ENCODE measurements at places on chromosomes 2 and 18.

GRCh38 chr2:68377137-68377780 lies 12.2 kb downstream of the PLEK start:
- DNase-seq = no peak

DNA sequence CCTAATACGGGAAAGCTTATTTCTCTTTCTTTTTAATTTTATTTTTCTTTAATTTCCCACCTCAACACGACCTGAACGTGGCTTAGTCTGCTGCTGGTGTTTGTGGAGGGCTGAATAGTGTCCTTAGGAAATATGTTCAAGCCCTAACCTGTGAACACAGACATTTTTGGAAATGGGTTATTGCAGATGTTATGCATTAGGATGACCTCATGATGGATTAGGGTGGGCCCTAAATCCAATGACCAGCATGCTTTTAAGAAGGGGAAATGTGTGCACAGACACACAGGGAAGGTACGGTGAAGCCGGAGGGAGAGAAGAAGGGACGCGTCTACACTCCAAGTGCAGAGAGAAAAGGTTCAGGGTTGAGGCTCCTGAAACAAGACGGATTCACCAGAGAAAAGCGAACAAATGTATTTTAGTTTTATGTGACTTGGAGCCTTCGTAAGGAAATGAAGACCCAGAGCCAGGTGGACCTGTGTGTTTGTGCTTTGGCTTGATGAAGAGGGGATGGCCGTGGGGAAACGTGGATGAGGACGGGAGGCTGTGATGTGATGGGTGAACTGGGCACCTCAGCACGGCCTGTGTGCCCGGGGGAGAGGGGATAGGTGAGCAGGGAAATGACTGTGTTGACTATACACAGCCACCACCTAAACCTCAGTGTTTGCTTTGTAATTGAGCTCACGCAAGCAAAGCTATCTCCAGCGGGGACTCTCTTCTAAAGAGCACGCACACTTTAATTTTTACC lies 37.5 kb downstream of the RTP5 start:
- DNase-seq = no peak

GRCh38 chr2:79789811-79790210 lies 277.0 kb downstream of the CTNNA2 start:
- DNase-seq = no peak

- DNase-seq = no peak
Observed at GRCh38 chr2:6441800-6442199, 423.9 kb downstream of the CMPK2 start.

- DNase-seq = no peak
Observed at GRCh38 chr2:136168720-136169119, 50.8 kb upstream of the CXCR4 start.

DNA sequence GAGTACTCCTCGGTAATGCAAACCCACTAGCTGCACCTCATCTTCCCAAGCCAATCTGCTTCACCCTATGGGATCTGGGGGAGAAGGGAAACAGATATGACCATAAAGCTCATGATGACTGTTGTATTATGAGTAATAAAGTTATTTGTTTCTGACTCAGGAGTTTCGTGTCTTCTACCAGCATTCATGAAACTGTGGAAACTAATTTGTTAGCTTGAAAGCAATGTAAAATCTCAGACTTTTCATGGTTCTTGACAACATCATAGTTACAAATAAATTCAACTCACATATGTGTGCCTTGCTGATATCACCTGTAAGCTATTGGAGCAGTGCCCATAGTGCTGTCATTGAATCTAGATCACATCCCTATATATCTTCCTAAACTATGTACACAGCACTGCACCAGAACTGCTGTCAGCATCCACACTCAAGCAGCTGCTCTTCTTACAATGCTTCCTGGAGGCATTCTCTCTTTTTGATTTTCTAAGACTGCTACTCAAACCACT lies 135.6 kb upstream of the KYNU start:
- DNase-seq = no peak

- DNase-seq = no peak
Observed at GRCh38 chr2:5519286-5519685, 172.9 kb upstream of the SOX11 start.
